ENCODE measurements at places on chromosomes 16 and 17.

GRCh38 chr17:70929226-70929625, 759.9 kb downstream of the KCNJ2 start:
- DNase-seq = peak; percentile 24

GRCh38 chr16:11530171-11530940, 56.4 kb downstream of the LITAF start:
- DNase-seq = no peak

DNA sequence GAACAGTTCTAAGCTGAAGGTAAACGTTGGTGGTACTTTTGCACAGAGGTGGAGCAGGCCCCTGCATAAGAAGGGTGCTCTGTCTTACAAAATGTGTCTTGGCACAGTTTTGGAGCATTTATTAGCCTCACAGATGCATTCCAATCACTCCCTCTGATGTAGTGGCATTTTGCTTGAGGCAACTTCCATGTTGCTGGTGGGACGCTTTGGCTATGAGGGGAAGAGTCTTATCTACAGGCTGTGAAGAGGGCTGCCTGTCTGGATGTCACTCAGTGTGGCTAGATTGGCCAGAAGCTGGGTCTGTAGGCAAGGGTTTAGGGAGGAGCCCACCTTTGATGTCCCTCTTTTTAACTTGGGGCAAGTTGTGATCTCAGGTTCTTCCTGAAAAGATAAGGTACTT, 2.6 kb upstream of the RARA start:
- DNase-seq = no peak

- DNase-seq = no peak
Measured at GRCh38 chr16:84450176-84450865, 54.1 kb downstream of the MEAK7 start.

GRCh38 chr17:40671282-40671681, 6.3 kb upstream of the KRT222 start:
- no peak for DNase-seq
